ENCODE measurements at places on chromosomes 1 and 21. TPM values are rescaled to one million over a fixed set of nuclear protein-coding genes. Genes with fewer than 3 reads are reported as not detected.

DNA sequence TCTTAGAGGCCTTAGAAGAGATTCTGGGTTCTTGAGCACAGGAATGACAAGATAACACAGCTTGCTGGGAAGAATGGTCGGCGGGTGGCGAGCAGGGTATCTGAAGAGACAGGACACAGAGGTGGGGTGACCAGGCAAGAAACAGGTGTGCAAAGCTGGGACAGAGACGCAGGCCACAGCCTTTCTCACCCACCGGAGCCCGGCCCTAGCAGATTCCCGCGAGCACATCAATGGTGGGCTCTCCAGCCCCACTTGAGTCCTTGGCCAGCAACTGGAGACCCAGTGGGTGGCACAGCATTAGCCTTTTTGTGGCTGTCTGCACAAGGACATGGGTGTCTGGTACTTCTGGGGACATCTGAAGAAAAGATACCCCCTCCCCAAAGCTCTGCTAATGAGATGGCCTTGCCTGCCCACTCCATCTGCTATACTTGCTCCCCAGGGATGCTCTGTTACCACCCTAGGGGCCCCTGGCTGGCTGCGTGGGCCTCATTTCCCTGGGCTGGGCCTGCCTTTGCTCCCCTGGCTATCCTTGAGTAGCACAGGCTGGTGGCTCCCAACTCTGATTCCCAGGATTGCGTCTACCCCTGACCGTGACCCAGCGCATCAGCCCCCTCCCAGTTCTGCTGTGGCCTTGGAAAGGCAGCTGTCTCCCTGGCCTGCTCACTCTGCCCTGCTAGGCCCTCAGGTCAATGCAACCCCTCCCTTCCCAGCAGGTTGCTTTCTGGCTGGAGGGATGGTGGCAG, 127.2 kb upstream of the ADAR start:
- DNase-seq, result no peak

GRCh38 chr1:36775716-36776115, 258.6 kb downstream of the GRIK3 start:
- DNase-seq, result no peak

DNA sequence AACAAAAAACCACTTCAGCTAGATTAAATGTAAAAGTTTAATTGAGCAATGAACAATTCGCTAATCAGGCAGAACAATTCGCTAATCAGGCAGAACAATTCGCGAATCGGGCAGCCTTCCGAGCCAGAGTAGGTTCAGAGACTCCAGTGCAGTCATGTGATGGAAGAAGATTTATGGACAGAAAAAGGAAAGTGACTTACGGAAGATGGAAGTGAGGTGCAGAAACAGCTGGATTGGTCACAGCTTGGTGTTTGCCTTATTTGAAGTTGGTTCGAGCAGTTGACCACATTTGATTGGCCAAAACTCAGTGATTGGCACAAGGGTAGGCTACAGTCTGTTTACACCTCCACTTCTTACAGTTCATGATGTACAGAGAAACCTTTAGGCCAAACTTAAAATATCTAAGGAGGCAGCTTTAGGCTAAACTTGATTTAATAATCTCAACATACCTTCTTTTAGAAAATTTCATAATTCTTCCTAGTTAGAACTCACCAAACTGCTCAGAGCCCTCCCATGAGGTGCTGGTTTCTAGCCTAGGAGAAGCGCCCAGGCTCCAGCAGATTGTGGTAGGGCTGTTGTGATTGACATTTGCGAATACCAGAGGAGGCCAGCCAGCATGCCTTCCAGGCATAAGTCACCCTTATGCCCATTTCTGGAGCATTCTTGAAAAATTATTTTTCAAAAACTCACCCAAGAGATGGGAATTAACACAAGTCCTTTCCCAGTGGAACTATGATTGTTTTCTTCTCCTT, 22.8 kb upstream of the KCNC4 start:
- no peak for DNase-seq

GRCh38 chr1:152141971-152142584, 16.9 kb downstream of the RPTN start:
- no peak for DNase-seq

PACC1 gene
- 25.0 TPM for total RNA-seq

DNA sequence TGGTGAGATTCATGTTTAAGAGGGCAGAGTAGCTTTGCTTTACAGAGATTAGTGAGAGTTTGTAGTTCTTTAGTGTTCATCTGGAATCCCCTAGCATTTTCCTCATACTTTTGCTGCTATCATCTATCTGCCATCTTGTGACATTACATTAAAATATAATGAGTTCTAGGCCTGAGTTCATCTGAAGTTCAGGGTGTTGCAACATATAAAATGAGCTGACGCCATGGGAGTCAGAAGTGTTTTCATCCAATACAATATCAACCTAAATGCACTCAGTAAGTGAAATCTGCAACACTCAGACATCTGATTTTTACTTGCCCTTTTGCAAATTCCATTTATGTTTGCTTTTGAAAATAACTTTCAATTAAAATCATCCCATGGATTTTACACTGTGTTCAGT, 153.8 kb downstream of the NTNG1 start:
- no peak for DNase-seq

DNA sequence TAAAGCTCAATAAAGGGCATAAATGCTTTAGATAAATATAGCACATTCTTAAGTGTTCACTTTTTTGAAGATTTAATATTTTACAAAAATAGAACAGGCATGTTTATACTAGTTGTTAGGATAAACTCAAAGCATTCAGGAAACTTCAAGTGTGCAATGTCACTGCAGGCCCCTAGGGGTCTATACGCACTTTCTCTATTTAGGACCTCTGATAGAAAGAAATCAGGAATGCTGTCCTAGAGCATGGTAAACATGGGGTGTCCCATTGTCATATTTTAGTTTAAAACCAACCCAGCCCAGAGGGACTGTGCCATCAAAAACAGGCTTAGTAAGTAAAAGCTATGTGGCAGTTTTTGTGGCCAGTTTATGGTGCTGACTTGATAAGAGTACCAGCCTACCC, 102.2 kb downstream of the BARHL2 start:
- DNase-seq, result no peak

DNA sequence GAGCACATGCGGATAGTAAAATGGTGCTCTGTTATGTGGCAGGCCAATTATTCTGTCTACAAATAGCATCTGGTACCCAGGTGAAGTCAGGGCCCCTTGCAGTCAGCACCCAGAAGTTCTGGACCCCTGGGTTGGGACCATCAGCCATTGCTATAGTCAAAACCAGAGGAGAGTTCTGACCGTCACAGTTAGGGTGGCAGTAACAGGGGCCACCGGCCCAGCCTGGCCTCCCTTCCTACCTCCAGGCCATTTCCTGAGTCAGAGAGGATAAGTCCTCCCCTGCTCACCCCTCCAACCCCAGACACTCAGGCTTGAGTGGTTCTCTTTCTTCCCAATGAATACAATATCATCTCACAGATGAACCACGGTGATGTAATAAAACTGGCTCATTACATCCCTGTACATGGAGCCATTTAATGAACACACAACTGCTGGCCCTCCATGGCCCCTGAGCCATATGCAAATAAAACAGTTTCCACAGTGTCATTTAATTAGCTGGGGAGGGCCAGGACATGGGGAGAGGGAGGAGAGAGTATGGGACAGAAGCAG, 673.6 kb downstream of the MATN1 start:
- no peak for DNase-seq

DNA sequence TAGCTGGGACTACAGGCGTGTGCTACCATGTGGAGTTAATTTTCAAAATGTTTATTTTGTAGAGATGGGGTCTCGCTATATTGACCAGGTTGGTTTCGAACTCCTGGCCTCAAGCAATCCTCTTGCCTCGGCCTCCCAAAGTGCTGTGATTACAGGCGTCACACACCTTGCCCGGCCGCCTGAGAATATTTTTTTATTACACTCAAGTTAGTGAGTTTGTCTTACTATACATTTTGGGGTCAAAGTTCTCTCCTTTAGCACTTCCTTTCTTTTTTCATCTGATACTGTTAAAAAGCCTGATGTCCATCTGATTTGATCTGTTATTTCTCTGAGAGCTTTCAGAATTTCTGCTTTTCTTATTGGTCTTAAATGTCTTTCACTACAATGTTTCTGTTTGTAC, 128.8 kb downstream of the KIAA0319L start:
- DNase-seq, result no peak

CDC20 gene
- 0.53 TPM for total RNA-seq

PDPN gene
- total RNA-seq, result 7.6 TPM

GRCh38 chr21:42364304-42364865, 1.9 kb downstream of the TFF1 start:
- no peak for DNase-seq

DNA sequence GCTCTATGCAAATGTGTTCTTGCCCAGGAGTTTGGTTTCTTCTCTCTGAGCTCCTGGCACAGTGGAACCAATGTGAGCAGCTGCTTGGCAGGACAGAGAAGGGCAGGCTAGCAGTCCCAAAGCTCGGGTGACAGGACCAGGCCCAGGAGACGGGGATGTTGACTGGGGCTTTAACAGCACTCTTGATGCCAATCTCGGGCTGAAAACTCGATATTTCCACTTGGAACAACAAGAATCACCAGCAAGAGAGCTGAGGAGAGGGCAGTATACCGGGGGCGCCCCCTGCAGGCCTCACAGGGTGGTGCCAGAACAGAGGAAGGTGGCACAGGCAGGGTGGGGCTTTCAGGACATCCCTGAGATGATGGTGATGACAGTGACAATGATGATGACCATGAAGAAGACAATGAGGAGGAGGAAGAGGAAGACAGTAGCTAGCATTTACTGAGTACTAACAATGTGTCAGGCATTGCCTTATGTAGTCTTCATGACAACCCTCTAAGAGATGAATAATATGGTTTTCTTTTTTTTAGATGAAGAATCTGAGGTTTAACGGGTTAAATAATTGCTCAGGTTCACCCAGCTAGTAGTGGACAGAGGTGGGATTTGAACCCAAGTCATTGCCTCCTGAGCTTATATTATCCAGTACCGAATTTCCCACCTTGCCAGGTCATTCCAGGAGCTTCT, 2.7 kb upstream of the KCNJ9 start:
- DNase-seq, result peak; percentile 84

DNA sequence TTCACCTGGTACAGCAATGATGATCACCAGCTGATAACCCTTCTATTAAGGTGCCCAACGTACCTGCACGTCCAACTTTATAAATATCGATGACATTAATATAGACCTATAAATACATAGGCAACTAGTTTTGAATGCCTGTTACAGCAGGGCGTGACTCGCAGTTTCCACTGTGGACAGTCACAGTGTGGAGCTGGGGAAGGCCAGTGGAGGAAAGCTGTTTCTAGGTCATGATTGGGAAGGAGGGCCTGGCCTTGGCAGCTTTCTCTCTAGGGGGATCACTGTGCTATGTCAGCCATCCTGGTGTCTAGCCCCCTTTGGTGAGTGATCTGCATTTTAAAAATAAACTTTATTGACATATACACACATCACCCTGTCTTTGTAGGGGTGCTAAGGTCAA, 4.4 kb upstream of the PRDM15 start:
- DNase-seq, result no peak

DNA sequence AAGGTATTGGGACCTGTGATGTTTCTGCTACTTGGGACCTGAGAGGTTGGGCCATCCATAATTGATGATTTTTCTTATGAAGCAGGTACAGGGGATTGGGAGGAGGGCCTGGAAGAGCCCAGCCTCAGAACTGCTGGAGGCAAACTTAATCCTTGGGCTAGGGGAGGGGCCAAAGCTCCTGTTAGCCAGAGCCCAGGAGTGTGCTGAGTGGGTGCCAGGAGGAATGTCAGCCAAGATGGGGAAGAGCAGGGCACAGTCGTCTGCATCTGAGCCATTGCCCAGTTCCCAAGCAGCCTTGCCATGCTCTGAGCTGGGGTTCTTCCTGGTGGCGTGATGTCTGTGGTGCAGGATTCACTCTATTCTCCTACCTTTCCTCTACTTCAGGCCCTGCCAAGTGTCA, 5.8 kb downstream of the MAPKAPK2 start:
- peak; percentile 35 for DNase-seq

DNA sequence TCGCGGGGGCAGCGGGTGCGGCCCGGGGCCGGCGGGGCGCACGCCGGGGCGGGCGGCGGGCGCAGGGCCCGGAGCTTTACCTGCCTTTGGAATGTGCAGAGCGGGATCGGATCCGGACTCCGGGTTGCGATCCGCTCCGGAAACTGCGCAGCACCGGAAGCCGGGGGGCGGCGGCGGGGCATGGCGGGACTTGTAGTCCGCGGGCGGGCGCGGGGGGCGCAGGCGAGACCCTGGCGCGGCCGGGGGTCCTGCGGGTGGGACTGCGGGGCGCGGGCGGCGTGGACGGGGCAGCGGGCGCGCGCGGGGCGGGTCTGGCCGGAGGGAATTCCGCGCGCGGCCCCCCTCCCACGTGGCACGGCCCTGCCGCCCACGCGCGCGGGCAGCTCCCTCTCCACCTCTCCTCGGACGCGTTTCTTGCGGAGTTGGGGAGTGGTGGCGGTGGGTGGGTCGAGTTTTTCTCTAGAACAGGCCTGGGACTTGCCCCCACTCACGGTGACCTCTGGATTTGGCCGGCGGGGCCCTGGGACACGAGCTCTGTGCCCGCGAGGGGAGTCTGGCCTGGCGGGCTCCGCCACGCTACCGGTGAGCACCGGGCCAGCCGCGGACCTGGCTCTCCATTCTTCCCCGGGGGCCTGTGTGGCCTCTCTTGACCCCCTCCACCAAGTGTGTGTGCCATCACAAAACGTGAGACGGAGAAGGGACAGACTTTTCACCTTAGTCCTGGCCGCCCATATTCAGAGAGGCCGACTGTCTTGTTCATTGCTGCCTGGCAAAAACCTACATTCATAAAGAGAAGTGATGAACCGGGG, at the start of gene PRDM15:
Gene PRDM15 (minus strand): TSS at position 155 of the 809 bp plus-strand sequence. CDS start 18,981 bp downstream, outside the sequence.
- peak; percentile 86 for DNase-seq

Measured in dorsolateral prefrontal cortex (tissue), 122 donors.